ENCODE measurements at places on chromosomes 6 and 20. TPM values are rescaled to one million over a fixed set of nuclear protein-coding genes. Genes with fewer than 3 reads are reported as not detected.

The C20orf96 gene
- total RNA-seq: 3.2 TPM

DNA sequence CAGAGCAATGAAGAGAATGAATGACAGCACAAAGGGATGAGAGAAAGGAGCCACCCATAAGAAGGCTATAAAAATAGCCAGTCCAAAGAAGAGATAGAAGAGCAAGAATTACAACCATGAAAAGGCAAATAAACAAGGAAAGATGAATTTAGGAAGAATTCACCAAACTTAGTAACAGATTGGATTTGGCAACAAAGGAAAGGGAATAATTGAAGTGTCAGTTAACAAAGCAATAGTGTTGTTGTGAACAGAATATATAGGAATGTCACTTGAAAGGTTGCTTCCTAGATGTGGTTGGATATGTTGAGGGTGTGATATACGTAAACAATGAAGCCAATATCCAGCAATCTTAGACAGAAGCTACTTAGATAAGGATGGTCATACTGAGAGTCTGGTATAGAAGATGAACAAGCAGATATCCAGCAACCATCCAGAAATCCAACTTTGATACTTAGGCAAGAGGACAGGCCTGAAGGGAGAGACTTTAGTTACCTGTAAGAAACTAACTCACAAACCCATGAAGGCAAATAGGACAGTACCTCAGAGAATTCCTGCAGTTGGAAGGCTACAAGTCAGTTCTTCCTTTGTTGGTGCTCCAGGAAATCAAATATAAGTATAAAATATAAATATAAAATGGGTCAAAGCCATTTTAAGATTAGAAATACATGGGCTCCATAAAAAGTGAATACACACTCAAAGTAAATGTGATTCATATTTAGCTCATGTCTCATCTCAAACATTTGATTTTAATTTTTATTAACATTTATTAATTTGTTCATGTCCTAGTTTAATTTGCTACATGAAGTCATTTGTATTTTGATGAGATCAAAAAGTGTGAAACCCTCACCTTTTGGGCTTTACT lies 106.5 kb downstream of the HFE start:
- no peak for DNase-seq

The SIRPA gene
- total RNA-seq: 55.2 TPM

The LHFPL5 gene
- not detected for total RNA-seq

The FAM83C gene
- total RNA-seq: not detected

The CLVS2 gene
- not detected for total RNA-seq

DNA sequence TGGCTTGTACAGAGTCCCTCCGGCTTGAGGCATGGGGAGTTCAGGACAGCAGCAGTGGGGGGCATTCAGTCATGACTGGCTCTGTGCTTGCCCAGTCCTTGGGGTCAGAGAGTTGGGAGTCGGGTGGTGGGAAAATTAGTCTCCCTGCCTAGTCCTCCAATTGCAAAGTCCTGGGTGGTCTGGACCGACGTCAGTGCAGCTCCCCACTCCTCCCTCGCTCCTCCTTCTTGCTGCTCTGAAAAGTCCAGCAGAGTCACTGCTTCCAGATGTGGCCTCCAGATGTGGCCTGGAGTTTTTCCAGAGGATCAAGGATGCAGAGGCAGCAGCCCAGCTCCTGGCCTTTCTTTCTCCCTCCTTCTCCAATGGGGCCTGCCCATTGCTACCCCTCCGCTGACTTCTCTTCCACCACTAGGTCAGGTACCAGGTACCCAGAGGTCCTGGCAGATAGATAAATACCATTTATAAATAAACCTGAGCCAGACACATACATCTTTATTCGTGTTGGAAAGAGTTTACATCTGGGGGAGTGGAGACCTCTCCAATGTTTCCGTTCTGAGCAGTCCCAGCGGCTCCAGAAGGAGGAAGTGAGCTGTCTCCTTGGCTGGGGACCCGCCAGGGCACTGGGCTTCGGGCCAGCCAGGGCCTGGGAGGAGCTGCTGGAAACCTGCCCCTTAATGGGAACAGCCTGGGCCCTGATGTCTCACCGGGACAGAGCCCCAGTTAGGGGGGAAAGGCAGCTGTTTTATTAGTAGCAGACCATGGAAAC lies 49.0 kb upstream of the RNF24 start:
- peak; percentile 95 for DNase-seq
